Stimulated activated CD8-positive, alpha-beta memory T cell treated with anti-CD3 and anti-CD28 coated beads, Interleukin-4, amount 100 ng/mL, for 1 hour (primary cell): ENCODE measurements at places on chromosomes 7 and 10.

- no peak for DNase-seq
Measured at GRCh38 chr7:126972571-126972970, 280.2 kb downstream of the GRM8 start.

GRCh38 chr7:38481401-38481800, 149.8 kb downstream of the AMPH start:
- DNase-seq, result no peak

DNA sequence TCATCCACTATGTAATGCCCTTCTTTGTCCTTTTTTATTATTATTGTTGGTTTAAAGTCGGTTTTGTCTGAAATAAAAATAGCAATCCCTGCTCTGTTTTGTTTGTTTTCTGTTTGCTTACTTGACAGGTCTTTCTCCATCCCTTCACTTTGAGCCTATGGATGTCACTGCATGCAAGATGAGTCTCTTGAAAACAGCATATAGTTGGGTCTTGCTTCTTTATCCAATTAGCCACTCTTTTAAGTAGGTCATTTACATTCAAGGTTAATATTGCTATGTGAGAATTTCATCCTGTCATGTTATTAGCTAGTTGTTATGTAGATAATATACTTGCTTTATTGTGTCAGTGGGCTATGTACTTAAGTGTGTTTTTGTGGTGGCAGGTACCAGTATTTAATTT, 25.8 kb downstream of the COA1 start:
- no peak for DNase-seq

DNA sequence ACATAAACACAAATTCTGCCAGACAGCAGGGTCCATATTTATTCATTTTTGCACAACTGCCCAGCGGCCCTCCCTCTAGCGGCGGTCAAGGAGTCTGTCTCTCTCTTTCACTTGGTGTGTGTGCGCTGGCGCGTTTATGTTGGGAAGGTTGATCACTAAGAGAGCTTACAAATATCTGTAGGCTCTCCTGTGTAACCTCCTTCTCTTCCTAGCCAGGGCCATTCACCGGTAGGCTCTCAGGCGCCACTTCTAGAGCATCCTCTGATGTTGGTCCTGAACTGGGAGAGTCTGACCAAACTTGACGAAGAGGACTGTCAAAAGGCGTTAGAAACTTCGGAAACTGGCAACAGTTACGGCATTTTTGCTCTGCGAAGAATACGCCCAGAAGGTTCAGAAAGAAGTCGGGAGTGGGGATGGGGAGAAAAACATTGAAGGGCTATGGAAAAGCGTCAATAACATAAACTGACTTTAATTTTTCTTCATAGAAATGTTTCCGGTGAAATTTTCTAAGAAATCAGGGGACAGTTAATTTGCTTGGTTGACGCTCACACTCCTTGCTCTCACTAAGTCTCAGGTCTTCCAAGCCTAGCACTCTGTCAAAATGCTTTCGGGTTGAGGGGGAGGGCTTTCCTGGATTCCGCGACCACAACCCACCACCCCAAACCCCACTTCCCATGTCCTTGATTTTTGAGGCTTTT, 731.1 kb downstream of the ZWINT start:
- DNase-seq, result no peak

DNA sequence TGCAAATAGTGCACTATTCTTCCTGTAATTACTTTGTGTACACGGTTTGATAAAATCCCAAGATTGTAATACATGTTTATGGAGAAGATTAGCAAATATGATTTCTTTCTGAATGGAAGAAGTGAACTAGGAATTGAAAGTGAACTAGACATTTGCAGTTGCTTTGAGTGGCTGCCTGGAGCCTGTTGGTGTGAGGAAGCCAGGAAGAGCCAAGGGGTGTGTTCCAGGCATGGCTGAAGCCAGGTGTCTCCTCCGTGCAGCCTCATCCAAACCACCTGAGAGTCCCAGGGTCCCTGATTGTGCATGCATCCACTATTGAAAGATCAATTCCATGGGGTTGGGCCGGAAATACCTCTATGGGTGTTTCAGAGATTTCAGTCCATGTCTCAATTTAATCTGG, 253.1 kb upstream of the SHH start:
- DNase-seq, result no peak

DNA sequence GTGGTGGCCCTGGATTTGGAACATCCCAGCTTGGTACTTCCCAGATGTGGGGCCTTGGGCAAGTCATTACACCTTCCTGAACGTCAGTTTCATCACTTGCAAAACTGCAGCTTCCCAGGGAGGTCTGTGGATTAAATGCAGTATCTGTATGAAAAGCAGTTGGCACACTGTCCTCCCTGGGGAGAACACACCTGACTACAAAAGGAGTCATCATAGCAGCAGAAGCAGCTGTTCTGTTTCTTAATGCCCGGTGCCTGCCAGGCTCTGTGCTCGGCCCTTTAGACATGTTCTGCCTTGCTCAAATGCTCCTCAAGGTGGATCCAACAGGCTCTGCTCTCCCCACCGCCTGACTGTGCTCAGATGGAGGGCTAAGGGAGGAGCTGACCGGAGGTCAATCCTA, 31.0 kb downstream of the CDCA7L start:
- no peak for DNase-seq

DNA sequence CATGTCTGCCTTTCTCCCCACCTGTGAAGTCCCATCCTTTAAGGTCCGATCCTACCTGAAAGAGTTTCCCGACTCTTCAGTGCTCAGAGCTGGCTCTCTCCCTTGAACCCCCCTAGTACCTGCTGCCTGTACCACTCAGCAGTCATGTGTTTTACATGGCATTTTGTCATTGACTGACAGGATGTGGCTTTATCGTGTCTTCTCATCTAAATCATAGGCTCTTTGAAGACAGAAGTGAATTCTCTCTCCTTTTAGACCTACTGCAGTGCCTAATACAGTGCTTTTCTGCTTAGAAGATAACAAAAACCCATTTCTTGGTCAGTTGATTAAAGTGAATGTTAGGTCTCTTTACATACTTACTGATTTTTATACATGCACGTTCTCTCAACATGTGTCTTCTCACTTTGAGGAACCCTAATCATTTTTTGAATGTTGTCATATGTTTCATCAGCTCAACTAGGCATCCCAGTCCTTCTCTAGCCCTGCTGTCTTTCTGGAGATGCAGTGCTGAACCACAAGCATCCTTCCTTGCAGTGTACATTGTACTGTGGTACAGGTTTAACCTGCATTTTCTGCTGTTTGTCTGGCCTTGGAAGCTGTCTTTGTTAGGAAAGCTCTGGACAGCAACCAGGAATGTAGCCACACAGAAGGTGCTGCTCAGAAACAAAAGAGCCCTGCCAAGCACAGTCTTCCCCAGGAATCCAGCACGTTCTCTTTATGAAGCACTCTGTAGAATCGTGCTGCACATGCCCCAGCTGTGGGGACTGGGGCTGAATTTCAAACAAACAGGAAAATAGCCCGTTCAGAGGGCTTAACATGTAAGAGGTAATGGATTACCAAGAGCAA, 28.1 kb upstream of the LRRC4 start:
- no peak for DNase-seq

GRCh38 chr10:987620-987869, 689 bp upstream of the GTPBP4 start:
- no peak for DNase-seq

GRCh38 chr7:2926120-2926895, 82.2 kb upstream of the GNA12 start:
- no peak for DNase-seq

- DNase-seq, result no peak
Measured at GRCh38 chr10:133353202-133353959, 4.4 kb downstream of the FUOM start.

- no peak for DNase-seq
Measured at GRCh38 chr10:56370217-56371113, 9.4 kb upstream of the ZWINT start.

GRCh38 chr10:43839973-43840372, 191.3 kb upstream of the ZNF32 start:
- no peak for DNase-seq

DNA sequence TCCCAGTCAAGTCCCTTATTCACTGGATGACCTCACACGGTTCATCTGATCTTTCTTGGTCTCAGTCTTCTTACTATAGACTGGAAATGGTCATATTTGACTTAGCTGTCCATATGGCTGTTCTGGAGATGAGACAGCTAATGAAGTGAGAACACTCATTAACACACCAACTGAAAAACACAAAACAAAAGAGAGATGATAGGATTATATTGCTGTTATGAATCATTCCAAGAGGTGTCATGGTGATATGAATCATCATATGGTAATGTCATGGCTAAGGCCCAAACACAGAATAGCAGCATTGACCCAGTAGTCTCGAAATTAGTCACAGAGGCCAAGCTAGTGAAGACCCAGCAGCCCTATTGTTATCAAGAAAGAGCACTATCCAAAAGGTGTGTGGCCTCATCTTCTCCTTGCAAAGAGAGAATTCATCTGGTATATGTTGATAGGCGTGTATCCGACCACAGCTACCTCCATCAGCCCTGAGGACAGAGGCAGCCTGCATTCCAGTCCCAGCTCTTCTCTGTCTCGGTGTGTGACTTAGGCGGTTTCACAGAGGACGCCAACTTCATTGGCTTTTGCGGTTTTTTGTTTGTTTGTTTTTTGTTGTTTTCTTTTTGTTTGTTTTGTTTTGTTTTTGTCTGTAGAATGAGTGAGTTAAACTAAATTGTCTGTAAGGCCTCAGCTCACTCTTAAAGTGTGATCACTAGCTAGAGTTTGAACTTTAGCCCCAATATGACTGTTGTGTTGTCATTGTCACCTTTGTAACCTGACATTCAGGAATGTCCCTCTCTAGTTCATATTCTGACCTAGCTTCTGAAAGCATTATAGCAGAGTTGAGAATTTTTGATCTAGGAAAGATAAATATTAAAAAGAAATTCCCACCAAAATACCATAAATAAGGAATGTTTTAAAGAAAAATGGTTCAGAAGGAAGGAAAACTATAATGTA, 97.4 kb upstream of the PDCD4 start:
- DNase-seq, result no peak

GRCh38 chr7:1354661-1355567, 104.4 kb downstream of the MICALL2 start:
- DNase-seq, result no peak

DNA sequence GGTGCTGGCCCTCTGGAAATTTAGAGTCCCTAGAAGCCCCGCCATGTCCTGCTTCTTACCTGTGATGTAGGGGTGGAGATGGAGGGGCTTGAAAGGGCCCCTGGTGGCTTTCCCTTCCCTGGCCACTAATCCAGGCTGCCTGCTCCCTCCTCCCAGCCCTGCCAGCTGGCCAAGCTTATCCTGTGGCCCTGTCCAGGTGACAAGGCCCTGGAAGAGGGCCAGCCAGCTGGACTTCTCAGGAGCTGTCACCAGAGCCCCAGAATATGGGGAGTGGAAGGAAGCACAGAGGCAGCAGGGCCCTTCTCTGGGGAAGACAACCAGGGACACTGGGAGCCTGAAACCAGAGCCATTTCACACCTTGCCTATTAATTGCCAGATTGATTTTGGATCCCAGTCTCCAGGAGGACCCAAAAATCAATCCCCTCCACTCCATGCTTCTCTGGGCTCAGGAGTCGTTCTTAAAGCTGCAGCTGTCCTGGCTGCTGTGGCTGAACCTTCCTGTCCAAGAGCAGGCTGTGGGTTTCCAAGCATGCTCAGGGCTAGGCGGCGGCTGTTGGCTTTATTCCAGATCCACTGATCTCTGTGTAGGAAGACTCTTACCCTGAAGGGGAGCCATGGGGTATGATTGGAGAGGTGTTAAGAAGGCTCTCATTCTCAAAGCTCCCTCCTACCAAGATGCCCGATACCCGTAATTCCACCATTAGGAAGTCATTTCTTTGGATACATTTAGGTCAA, 52.6 kb upstream of the PCBD1 start:
- DNase-seq, result no peak

DNA sequence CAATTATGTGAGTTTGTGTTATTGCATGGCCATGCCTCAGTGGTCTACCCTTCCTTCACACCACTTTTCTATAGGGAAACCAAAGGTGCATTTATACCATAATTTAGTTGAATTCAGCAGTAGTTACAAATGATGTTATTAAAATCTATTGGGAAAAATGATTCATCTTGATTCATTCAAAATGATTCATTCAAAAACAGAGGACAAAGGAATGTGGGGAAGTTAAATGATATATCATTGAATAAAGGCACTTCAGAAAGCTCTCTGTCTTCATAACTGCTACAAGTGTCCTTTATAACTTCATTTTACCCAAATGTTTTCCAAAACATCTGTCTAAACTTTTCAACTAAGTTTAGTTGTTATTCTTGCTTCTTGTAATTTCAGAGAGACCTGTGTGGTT, 722.9 kb downstream of the GRM8 start:
- DNase-seq, result no peak

- no peak for DNase-seq
Measured at GRCh38 chr10:71740069-71740653, 20.6 kb upstream of the C10orf105 start.

GRCh38 chr10:44132361-44133289, 252.3 kb downstream of the CXCL12 start:
- no peak for DNase-seq

DNA sequence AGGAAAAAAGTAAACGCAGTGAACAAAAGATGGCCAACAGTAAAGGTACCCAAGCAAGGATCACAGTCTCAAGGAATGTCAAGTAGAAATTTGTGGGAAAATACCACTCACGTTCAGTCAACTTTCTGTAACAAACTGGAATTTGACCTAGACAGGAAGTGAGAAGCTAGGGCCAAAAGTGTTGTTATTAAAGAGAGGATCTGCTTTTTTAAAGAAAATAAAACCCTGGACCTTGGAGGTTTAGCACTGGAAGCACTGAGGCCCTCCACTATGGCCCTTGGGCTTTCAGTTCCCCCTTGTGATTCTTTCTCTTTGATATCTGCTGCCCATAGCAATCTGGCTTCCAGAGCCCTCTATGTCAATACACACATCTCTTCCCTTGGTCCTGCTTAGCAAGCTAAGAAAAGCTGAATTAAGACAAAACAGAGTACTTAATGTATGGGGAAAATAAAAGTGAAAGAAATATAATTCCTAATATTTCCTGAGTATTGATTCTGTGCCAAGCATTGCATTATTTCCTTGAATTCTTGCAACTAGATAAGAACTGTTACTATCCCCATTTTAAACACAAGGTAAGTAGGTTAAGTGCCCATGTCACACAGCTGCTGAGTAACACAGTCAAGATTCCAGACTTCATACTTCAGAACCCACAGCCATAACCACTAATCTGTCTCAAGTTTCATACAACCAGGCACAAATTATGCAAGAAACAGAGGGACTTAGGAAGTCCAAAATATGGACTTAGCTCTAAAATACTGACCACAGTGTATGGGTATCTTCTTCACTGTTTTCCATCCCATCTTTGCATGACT, 2.6 kb upstream of the ZNF438 start:
- DNase-seq, result no peak

- no peak for DNase-seq
Measured at GRCh38 chr7:123494193-123494796, 40.1 kb downstream of the IQUB start.

GRCh38 chr7:151652111-151652510, 132.4 kb upstream of the RHEB start:
- DNase-seq, result no peak

GRCh38 chr7:99374111-99375064, at the start of gene ARPC1B:
Gene ARPC1B, plus strand, starts transcription at chr7:99374730. Its CDS starts 10,985 bp downstream, at chr7:99385715.
- DNase-seq, result peak; percentile 66

DNA sequence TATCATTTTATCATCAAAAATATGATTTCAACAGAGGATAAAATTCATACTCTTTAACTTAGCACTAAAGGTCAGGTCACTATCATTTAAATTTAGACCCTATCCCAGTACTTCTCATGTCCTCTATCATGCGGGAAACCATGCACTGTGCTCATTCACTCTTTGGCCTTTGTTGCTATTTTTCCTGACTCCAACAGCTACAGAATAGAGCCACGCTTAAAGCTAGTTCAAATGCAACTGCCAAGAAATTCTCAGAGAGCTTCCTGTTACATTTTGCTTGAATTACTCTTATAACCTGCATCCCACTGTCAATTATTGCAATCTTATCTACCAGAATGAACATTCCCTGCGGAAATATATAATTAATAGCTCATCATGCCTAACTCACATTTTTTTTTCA, 58.3 kb downstream of the SEMA3A start:
- no peak for DNase-seq
